ENCODE measurements at places on chromosomes 16 and 17.

GRCh38 chr16:83599789-83600462, 207.9 kb upstream of the HSBP1 start:
- no peak for DNase-seq

GRCh38 chr16:72455743-72456659, 284.0 kb upstream of the PMFBP1 start:
- no peak for DNase-seq

DNA sequence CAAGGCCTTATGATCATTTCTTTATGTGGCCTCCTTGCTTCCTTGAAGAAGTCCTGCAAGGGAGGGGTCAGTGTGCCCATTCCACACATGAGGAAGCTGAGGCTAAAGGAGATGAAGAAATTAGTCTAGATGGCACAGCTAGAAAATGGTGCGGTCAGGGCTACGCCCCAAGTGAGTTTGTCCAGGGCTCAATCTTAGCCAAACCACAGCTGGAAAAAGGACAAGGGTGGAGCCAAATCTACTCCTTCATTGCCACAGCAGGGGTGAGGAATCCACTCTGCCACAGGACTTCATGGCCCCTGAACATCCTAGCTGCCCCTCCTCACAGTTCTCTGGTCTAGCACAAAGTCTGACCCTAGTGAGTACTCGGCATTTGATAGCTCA, 16.2 kb downstream of the BEAN1 start:
- no peak for DNase-seq

DNA sequence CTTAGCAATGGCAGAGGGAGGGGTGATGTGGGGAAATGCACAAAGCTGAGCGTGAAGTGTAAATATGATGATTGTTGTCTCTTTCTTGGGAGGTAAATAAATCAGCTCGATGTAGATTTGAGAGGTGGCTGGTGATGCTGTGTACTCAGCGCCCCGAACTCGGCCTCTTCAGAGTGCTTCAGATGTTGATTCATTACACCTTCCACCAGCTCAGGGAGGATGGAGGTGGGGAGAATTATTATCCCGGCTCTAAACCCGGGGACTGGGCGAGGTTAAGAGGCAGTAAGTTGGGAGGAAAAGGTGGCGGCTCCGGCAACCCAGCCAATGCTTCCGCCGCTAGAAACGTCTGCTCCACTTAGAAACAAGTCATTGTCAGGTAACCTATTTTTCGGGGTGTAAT, 86.5 kb downstream of the RPA1 start:
- no peak for DNase-seq

DNA sequence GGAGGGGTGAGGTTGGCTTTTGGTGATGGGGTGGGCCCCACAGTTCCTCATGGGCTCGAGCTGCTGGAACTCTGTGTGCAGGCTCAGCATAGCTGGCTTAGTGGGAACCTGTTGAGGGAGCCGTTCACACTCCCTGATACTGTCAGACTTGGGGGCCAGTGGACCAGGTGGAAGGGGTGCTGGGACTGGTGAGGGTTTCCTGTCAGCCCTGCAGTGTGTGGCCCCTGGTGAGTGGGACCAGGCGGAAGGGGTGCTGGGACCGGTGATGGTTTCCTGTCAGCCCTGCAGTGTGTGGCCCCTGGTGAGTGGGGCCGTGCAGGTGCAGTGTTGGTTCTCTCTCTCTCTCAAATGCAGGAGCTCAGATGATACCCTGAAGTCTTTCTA, 45.1 kb upstream of the ZNF750 start:
- no peak for DNase-seq

All from PC-9 (cell line).